ENCODE measurements at places on chromosomes 1 and 21.

- no peak for DNase-seq
Observed at GRCh38 chr1:75519651-75520427, 91.1 kb downstream of the SLC44A5 start.

DNA sequence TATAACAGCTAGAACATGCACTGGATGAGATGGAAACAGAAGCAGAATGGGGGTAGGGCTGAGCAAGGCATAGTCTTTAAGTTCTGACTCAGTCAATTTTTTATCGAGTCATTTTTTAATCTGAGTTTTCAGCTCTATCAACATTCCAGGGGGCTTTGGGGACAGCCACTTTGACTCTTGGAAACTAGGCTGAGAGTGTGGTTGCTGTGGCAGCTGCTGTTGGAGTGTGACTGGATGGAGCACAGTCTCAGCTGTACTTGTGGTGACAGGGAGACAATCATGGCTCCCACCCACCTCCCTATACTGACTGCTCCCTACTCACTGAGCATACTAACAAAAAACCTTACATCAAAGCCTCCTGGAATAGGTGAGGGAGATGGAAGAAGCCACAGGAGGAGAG is 25.0 kb downstream of the GJA5 start:
- DNase-seq = no peak

- no peak for DNase-seq
Observed at GRCh38 chr1:181016563-181016962, 6.1 kb downstream of the STX6 start.

GRCh38 chr1:65377496-65378246 is 42.8 kb upstream of the LEPR start:
- DNase-seq = no peak

DNA sequence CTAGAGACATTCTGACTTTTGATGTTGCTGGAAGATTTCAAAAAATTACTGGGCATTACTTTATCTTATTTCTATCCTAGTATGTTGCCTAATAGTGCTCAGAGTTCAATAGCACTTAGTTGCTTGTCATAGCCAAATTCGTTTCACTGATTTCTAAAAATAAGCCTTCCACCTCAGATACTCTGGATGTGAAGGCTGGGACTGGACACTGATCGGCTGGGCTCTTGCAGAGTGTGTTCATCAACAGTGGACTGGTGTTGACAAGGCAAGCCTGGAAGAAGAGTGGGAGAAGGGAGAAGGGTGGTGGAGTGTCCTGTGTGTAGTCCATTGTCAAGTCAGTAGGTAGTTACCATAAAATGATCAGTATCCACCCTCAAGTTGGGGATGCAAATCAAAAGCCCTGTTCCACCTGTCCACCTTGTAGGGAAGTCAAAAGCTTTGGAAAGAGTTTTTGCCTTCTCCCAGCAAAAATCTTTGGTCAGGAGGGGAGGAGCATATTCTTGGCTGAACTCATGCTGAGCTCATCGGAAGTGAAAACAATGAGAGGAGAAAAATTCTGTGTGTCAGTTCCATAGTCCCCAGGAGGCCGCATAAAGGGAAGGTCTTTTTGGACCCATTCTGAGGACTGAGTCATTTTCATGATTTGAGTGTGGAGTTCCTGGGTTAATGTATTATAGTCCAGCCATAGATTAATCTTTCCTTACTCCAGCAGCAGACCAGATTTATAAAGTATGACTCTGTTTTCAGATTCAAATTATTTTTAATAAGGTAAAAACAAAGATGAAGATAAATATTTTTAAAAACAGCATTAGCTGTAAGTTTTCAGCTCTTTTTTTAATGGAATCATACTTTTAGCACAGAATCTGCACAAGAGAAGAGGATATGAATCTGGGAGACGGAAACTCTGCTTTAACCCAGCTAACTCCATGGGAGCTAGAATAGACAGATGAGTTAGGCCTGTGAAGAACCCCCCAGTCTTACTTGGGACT is 99.5 kb upstream of the BMP8A start:
- no peak for DNase-seq

- no peak for DNase-seq
Observed at GRCh38 chr1:87346130-87346814, 17.6 kb downstream of the LMO4 start.

- DNase-seq = no peak
Observed at GRCh38 chr21:41086569-41086968, 81.4 kb upstream of the BACE2 start.

DNA sequence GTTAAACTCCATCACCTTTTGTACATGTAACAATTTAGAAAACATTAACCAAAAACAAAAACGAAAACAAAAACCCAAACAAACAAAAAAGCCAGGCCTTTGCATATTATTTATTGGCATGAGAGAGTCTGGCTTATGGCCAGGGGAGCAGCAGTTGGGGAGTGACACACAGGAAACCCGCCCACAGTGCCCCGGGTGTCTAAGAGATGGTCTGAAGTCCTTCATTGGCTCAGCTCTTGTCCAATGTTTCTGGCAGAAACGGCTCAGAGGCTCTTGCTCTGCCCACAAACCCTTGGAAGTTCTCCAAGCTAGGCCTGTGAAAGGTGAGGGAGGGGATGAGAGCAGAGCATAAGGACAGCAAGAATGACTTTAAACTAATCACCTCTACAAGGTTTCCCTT is 131.5 kb downstream of the CNIH3 start:
- no peak for DNase-seq

- no peak for DNase-seq
Observed at GRCh38 chr1:32878183-32878582, 7.5 kb upstream of the FNDC5 start.

DNA sequence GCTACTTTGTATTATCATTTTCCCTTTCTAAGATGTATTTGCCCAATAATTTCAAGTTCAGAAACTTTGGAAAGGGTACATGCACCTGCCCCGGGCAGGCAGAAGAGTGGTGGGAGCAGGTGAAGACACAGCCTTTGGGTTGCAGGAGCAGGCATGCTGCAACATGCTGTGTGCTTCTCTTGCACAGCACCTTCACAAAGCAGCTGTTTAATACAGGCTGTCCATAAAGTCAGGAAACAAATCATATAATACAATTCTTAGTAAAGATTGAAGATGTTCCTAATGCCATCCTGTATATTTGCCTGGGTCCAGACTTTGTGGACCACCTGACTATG is 182.9 kb downstream of the ZNF281 start:
- DNase-seq = no peak

DNA sequence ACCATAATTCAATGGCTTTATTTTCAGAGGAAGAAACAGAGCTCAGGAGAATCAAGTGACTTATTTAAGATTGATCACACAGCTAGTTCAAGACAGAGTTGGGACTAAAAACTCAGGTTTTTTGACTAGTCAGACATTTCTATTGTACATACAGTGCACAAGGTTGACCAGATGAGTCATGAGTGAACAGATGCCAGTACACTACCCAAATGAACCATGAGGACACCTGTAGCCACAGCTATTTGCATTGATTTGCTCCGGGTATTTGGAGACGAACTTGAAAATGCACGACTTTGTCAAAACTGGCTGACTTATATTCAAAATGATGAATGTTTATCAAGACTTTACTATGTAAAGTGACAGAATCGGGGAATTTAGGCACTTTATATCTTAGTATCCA is 161.7 kb upstream of the ST6GALNAC5 start:
- DNase-seq = no peak

- DNase-seq = no peak
Observed at GRCh38 chr1:204442376-204443259, 31.0 kb upstream of the PPP1R15B start.

- no peak for DNase-seq
Observed at GRCh38 chr1:6546326-6546725, 8.0 kb downstream of the NOL9 start.

DNA sequence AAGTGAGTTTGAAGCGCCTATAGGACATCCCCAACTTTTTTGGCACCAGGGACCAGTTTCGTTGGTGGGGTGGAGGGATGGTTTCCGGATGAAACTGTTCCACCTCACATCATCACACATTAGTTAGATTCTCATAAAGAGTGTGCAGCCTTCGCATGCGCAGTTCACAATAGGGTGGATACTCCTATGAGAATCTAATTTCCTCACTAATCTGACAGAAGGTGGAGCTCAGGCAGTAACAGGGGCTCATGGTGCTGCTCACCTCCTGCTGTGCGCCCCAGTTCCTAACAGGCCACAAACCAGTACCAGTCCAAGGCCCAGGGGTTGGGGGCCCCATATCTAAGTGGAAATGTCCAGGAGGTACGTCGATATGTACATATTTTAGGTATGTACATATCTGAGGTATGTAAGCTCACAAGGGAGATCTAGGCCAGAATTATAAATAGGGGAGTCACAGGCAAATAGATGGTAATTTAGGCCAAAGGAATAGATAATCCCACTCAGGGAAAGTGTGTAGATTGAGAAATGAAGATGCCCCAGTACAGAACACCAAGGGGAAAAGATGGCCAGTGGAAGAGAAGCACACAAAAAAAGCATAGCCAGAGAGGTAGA is 27.5 kb upstream of the RASAL2 start:
- DNase-seq = no peak

DNA sequence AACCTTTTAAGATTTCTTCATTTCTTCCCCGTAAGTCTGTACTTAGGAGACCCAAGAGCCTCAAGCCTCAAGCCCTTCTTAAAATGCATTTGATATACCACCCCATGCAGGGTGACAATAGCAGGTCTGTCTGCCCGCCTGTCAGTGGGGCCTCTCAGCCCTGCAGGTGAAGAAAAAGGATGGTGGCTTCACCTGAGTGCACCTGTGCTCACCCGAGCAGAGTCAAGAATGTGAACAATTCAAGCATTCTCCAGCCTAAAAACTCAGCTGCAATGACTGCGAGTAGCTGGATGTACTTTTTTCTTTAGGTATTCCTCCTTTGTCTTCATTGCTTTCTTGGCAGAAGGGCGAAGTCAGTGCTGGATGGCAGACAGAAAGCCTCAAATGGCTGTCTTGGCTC is 203.3 kb downstream of the LMX1A start:
- no peak for DNase-seq

DNA sequence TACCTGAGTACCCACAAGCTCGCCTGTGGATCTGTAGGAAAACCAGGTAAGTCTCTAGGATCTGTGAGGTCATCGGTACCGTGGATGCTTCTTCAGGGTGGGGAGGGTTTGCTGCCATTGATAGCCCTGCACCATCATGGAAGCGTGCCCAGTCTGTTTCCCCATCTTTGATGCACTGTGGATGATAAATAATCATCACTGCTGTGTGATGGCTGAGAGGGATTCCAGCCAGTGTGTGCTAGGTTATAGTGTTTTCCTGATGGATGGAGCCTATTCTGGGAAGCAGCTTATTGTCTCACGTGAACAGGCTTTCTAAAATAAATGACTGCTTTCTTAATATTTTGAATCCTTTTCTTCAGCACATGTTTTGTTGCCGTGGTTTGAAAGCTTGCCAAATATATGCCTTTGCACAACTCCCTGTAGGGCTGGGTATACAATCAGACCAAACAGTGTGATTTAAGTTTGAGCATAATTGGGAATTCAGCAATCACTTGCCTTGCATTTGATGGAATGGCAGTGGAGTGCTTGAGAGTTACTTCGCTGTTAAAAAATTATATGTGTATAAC is 113.8 kb downstream of the CAMTA1 start:
- DNase-seq = no peak

DNA sequence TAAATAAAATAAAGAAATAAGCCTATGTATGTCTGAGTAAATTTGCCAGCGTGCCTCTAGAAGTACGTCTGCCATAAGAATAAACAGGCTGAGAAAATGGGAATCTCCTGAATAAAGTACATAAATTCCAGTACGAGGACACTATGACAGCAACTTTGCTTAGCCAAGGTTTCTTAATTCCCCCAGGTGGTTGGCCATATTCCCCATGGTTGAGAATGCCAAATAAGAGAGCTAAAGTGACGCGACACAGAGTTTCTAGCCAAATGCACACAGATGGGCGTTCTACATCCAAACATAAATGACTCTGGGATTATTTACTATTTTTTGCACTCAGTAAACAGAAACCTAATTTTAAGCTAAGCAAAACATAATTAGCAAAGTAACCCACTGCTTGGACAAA is 19.5 kb downstream of the KCNH1 start:
- no peak for DNase-seq

DNA sequence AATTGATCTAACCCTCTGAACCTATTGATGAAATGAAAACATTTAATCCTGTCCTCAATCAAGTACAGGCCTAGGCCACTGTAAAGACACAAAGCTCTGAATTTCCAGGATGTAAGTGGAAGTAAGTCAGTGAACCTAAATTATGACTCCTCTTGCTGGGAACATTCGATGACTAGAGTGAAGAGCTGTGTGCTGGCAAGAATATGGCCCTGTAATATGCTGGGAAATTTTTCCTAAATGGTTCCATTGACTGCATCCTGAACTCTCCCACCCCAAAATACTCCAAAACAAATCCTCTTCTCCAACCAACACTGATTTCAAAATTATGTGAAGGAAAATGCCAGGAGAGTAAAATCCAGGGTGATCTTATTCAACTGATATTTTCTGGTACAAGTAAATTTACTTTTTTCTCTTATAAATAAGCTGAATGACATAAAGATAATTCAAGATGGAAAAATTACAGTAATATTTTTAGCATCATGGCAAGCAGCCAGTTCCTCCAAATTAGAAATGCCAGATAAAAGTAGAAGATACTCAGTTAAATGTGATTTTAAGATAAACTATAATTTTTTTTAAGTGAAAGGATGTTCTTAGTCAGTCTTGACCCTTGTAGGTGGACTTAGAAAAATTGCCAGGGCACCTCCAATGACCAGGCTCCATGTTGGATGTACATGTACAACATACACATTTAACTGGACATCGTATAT is 269.4 kb downstream of the PTGER3 start:
- no peak for DNase-seq

- peak; percentile 69 for DNase-seq
Observed at GRCh38 chr1:167460836-167461235, 57.5 kb downstream of the CD247 start.

DNA sequence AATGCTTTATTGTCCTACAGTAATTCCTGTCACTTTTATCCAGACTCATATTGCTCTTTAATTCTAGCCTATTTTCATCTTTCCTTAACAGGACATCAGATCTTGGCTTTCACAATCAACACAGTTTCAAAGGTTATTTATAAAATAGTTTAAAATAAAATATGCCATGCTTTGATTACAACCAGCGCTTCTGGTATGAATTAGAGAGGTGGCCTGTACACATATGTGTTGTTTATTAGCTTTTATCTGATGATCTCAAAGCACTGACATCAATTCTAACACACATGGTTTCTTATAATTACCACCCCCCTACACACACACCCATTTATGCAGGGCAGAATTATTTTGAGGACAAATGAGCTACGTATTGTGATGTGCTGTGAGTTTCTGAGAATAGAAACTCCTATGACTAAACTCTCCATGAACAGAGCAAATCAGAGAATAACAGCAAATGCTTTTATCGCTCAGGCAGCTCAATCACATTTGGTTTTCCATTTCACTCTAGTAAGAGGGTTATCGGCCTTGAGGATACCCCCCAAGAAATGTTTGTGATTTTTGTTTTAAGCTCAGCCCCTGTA is 18.0 kb downstream of the CD247 start:
- DNase-seq = no peak

- DNase-seq = no peak
Observed at GRCh38 chr1:199546323-199546722, 481.2 kb upstream of the NR5A2 start.

GRCh38 chr1:73491621-73492020 is 706.4 kb downstream of the LRRIQ3 start:
- no peak for DNase-seq

GRCh38 chr1:173554541-173555250 is 48.2 kb downstream of the SLC9C2 start:
- no peak for DNase-seq
